ENCODE measurements at places on chromosomes 7 and 10. TPM values are rescaled to one million over a fixed set of nuclear protein-coding genes. Genes with fewer than 3 reads are reported as not detected.

Gene NKX1-2
- not detected for total RNA-seq

Gene AUTS2
- total RNA-seq, result 32.1 TPM

Gene CHN2
- total RNA-seq, result 7.6 TPM

Gene GRM3
- total RNA-seq, result not detected

Gene PARD3
- total RNA-seq, result not detected

Gene GFRA1
- not detected for total RNA-seq

Gene GHRHR
- not detected for total RNA-seq

Gene HOGA1
- not detected for total RNA-seq

Gene CYP26C1
- total RNA-seq, result 0.20 TPM

Gene ELMO1
- 131 TPM for total RNA-seq

Gene LDB3
- 0.08 TPM for total RNA-seq

Gene CCL24
- not detected for total RNA-seq

Gene YWHAG
- 51.6 TPM for total RNA-seq

Gene NEUROD6
- not detected for total RNA-seq

Gene CYP3A5
- total RNA-seq, result not detected

Gene LEP
- total RNA-seq, result not detected

Gene DYDC2
- total RNA-seq, result not detected

Gene PLPP4
- total RNA-seq, result not detected

Gene ZNF804B
- not detected for total RNA-seq

Gene PLOD3
- total RNA-seq, result 72.4 TPM

Gene PON3
- total RNA-seq, result not detected

All from CD4-positive, alpha-beta memory T cell (primary cell).